ENCODE measurements at places on chromosomes 12 and 14.

DNA sequence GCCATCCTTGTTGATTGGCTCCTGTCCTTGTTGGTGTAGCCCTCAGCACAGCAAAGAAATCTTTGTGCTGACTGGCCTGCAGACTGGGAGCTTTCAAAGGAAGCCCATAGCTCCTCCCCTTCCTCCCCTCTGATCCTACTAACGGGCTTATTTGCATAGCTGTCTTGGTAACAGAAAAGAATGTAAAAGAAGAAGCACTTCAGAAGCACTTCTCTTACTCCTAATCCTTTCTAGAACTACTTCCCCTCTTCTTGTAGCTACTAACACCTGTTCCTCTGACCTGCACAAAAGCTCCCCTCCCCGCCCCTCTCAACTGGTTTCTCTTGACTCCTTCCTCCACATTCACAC lies 14.3 kb upstream of the RIC8B start:
- no peak for DNase-seq

DNA sequence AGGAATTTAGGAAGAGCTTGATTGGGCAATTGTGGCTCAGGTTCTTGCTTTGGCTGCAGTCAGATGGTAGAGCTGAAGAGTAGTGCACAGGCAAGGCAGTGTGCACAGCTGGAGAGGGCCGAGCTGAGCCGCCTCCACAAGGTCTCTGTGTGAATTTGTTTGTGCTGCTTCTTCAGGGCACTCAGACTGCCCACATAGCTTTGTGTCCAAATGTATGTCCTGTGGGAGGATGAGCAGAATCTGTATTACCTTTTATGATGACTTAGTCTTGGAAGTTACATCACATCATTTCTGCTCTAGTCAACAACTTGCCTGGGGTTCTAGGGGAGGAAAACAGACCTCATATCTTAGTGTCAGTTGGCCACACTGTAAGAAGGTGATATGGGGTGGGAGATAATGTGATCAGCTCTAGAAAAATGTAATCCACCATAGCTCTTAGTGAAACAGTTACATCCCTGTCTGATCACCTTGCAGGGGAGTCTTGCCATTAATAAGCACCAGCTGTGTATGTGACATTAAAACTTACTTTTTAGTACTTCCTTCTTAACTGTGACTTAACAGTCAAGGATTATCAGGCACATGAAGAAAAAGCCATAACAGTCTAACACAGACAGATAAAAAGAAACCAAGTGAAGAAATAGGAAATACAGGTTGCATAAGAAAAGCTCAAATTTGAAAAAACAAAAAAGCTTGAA lies 53.4 kb downstream of the RCOR1 start:
- DNase-seq, result no peak

DNA sequence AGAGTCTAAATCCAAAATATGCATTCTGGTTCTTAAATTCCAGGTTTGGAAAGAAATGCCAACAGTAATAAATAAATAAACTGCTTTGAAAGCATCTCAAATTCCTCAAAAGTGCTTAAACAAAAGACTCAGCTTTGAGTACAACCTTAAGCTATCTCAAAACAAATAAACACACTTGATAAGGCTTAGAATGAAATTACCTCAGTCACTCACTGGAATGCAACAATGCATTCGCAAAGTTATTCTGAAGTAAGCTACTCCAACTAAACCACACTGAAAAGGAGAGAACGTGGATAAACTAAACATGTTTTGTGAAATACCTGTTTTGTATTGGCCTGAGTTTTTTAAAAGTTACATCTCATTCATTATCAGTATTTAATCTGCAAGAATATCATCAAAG lies 1.2 kb downstream of the SPTSSA start:
- peak; percentile 11 for DNase-seq

DNA sequence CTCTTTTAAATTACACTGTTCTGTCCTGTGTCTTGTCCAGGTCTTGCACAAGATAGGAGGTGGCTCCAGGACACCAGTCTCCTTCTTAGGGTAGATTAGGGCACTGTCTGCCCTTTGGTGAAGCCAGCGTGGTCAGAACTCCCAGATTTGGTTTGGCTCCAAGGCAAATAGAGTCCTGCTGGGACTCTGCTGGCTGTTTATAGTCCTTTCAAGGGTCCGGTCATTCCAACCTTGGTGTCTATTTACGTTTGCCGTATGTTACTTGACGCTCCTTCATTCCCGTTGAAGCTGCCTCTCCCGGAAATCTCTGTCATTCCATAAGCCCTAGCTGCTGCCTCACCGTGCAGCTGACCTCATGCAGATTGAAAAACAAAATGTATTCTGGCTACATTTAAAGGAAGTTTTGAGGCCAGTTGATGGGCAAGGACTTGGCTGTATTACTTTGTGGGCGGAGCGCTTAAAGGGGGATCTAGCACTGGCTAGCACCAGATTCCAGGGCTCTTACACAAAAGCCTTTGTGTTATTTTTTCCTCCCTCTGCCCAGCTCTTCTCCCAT lies 180.6 kb downstream of the AKAP6 start:
- peak; percentile 94 for DNase-seq

DNA sequence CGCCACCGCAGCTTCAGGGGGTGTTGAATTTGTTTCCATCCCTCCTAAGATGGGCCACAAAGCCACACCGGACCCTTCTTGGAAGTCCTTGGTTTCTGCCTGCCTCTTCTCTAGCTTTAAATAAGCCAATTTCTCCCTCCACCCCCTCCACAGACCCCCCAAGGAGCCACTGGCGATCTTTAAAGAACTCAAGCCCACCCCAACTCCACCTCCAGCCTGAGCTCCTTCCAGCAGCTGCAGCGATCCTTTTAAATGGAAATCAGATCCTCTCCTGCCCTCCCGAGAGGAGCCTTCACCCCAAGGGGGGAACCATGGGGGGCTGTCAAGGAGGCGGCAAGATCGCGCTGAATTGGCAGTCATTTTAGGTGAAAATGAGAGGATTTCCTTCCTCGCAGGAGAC lies 133.1 kb downstream of the NCOR2 start:
- DNase-seq, result no peak
